Activated T-helper 1 cell treated with anti-CD3 and anti-CD28 coated beads, Interleukin-2, amount 50 U/mL, for 16 hours (primary cell): ENCODE measurements at places on chromosomes 6 and 20.

GRCh38 chr6:126143761-126144251 is 157.5 kb downstream of the TRMT11 start:
- no peak for DNase-seq

DNA sequence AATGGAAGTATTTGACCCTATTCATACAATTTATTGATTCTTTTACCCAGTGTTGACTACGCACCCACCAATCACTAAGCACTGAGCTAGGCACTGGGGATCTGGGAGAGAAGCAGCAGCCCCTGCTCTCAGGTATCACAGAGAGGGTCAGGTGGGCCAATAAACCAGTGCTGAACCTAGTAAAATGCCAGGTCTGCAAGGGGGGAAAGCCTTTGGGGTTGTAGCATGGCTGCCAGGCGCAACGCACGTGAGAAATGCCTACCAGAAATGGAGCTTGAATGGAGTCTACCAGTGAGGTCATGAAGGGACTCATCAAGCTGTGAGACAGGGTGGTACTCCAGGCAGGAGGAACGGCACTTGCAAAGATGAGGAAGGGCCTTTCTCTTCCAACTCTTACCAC is 313.6 kb downstream of the GMDS start:
- DNase-seq = no peak

DNA sequence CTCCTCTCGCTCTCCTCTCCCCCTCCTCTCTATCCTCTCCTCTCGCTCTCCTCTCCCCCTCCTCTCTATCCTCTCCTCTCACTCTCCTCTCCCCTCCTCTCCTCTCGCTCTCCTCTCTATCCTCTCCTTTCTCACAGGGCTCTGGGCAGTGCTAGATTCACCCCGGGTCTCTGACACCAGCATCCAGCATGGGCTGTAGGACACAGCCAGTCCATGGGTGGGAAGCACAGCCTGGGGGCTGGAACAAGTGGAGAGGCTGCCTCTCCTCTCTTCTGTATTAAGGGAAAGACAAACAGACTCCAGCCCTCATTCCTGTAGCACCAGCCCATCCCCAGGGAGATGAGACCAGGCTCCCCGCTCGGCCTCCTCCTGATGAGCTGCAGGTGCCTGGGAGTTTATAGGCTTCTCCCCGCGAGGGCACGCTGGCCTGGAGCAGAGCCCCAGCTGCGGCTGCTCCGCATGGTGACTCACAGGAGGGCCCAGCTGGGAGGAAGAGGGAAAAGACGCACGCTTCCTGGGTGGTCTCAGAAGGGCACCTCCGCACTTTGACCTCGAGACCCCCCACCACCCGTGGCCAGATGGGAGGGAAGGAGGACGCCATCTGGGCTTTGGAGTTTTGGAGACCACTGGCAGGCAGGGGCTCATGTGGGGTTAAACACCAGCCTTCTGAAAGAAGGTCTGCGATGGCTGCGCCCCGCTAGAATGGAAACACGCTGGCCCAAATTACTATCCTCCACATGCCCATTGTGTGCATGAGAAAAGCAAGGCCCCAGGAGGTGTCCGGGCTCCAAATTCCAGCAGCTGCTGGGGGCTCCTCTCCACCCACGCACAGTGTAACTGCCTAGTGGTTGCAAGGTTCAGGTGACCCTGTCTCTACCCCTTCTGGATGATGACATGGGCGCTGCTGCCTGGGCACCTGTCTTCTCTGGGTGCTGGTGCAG is 68.0 kb downstream of the BMP7 start:
- DNase-seq = no peak

DNA sequence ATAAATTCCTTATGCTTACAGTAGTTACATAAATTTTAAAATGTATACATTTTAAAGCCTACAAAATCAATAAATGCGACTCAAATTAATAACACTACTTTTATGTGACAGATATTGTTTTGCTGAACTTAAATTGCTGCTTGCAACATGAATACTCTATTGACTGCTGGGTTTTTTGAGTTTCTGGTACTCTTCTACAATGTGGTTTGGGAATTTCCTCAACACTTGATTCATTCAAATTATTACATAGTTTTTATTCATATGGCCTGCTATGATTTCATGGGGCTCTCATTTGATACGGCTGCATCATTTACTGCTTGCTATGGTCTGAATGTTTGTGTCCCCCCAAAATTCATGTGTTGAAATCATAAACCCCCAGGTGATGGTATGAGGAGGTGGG is 2.3 kb upstream of the TXLNB start:
- DNase-seq = no peak

DNA sequence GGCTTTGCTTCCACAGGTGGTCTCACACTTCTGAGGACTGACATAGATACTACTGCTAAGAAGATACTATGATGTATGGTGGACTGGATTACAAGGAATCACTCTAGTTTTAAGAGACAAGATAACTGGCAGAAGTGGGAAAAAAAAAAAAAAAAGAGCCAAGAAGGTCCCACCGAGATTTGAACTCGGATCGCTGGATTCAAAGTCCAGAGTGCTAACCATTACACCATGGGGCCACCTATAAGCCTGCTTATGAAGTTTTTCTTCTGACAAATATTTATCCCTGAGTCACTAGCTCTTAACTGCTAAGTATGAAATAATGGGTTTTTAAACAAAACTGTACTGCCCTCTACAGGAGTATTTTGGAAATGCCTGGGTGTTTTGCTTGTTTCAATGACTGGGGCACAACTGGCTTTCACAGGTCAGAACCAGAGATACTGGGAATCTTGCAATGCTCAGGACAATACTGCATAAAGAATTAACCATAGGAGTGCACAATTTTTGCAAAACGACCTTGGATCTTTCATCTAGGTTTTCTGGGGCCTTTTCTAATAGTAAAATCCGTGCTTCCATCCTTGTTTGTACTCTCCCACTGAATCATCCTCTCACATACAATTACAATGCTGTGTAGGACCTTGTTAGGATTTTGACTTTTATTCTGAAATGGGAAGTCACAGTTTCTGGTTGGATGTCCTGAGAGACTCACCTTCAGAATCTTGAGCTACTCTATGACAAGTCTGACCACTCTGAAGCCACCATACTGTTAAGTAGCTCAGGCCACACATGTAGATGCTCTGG is 116.3 kb downstream of the OR2B2 start:
- no peak for DNase-seq
